ENCODE measurements at places on chromosomes 3 and 15.

GRCh38 chr3:104947943-104948342, 418.8 kb upstream of the ALCAM start:
- DNase-seq = no peak

DNA sequence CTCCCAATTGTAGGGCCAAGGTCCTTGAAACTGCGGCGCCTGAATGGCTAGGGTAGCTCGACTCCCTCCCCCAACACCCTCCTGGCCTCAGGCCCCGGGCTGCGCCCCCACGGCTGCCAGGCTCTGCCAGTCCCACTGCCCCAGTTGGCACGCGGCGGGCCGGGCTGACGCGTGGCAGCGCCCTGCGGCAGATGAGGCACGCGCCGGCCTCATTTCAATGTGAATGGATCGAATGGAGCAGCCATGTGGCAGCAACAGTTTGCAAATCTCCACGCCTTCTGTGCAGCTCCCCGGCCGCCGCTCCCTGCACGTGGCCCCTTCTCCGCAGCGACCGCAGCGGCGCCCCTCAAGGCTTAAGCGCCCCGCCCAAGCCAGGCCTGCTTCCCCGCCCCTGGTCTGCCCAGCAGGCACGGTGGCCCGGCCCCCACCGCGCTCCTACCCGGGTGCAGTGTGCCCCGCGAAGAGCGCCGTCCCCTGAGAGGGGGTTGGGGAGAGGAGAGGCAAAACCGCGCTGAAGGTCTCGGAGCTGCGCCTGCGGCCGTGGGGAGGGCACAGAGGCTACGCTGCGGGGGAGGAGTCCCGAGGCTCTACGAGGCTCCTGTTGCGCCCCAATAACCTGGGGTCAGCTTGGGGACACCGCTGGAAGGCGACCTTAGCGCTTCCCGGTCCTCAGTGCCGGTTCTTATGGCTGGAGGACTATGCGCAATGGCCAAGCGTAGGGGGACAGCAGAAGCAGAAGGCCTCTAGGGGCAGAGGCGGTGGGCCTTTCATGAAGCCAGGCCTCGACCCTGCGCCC, 3.1 kb upstream of the DLL4 start:
- no peak for DNase-seq

- DNase-seq = no peak
Observed at GRCh38 chr3:57518276-57518915, 25.7 kb downstream of the DNAH12 start.

GRCh38 chr15:80864666-80865065, 85.5 kb downstream of the CEMIP start:
- DNase-seq = no peak

DNA sequence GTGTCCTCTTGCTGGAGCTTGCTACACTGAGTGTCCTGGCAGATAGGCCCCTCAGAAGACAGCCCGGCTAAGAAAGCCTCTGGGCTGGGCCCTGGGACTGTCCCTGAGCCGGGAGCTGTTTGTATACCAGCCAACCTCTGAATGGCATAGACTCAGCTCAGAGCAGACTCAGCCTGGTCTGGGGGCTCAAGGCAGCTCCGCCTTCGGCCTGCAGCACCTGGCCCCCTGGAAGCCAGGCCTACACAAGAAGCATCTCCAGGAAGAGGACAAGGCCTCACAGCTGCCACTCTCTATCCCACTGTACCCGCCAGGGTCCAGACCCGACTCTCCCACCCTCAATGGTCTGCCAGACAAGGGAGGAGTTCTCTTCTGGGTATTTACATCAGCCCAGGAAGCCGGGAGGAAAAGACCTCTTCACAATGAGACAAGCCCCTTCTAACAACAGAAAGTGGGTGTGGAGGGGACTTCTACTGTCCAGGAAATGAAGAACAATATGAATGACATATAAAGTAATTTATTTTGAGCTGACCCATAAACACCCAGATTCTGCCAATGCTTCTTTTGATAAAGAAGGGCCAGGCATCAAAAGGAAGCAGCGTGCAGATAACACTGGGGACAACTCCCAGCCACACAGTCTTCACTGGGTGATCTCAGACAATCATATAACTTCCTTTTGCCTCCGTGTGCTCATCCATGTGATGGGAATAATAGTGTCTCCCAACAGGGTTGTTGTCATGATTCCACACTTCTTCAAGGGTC, 110.2 kb downstream of the TPRA1 start:
- DNase-seq = no peak

DNA sequence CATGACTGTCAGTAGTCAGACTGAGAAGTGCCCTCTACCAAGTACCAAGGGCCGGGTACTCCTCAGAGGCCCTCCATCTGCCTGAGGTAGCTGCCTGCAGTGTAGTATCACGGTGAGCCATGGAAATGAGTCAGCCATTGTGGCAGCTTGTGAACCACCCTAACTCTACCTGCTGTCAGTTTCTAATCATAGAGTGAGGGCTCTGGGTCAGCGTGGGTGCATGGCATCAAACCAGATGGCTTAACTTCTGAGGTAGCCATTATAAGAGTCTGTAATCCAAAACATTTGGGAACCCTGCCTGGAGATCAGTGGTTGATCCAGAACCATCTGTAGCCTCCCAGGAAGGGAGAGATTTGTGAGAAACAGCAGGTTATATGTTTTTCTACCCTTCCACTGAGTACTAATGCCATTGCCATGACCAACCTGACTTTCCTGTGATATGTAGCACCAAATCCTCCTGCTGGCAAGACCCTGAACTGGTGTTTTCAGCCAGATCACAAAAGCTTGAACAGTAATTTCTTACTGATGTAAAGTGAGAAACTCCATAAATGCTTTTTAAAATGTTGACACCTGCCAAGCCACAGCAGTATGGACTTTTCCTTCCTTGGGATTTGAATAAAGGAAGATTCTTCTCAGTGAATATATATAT, 38.9 kb downstream of the ABHD2 start:
- no peak for DNase-seq

DNA sequence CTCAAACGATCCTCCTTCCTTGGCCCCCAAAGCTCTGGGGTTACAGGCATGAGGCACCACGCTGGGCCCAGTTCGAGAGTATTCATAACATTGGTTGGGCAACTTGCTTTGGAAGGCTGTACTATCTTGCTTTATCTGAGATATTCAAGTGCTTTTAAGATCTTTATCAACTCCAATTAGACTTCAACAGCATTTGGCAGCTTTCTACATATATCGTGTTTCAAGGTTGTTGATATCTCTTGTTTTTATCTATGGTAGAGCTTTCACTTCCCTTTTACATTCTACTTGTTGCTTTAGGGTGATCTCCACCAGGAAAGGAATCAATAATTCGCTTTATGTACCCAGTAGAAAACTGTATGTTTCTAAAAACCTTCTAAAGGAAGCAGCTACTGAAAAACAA, 395.3 kb downstream of the IL5RA start:
- DNase-seq = no peak

DNA sequence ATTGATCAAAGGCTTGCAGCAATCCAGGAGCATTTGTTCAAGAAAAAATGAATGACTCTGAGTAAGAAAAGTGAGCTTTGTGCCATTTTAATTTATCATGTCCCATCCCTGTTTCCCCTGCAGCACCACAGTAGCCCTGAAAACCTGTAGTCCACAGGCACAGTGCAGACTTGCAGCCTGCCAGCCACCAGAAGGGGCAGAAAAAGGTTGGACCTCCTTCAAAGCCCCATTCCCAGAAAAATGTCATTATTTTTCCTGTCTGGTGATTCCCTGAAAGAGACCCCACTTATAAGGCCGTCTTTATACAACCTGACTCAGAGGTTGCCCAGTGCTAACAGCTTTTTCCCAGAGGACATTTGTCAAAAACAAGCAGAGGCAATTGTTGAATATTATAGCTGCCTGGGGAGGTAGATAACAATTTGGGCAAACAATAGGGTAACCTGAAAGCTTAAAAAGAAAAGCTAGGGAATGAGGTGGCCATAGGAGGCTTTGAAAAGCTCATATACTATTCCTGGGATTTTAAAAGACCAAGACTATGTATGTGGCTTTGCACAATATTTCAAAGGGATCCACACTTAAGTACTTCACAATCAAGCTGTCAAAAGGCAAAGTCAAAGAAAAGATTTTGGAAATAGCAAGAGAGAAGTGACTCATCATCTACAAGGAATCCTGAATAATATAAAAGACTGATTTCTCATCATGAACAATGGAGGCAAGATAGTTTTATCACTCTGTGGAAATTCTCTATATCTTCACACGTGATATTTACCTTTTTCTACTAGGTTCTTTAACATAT, 136.8 kb upstream of the PLXNA1 start:
- no peak for DNase-seq

All from stimulated activated CD4-positive, alpha-beta T cell treated with anti-CD3 and anti-CD28 coated beads, Interleukin-1b, Interleukin-23, amount 100 ng/mL, for 4 hours (primary cell).